Eye (tissue), 1 donor: ENCODE measurements at places on chromosomes 2 and 18.

GRCh38 chr18:61551586-61551985 is 218.4 kb downstream of the CDH20 start:
- DNase-seq = peak; percentile 90

- DNase-seq = peak; percentile 88
These were observed 1.1 kb upstream of the TMEFF2 start for GRCh38 chr2:192195548-192196418.

- DNase-seq = peak; percentile 11
These were observed 1.2 kb downstream of the SMYD5 start for GRCh38 chr2:73215254-73215653.

- no peak for DNase-seq
These were observed 58.2 kb upstream of the ST6GAL2 start for GRCh38 chr2:106944215-106944614.

DNA sequence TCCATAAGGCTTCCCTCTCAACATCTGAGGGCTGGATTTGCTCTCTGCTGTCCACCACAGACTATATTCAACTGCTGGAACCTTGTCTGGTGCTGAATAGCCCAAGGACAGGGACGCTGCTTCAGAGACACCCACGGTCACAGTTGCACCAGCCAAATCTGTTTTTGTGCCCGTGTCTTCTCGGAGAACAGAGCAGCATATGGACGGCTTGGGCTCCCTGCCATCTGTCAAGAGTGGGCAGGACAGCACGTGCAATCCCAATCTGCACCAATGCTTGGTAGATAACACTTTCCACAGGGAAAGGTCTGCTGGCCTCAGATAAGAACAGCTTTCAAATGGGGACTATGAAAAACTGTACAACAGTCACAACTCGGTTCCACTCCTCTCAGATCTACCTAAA is 466.1 kb downstream of the TGIF1 start:
- no peak for DNase-seq
